ENCODE measurements at places on chromosomes 3 and 15. TPM values are rescaled to one million over a fixed set of nuclear protein-coding genes. Genes with fewer than 3 reads are reported as not detected.

Gene DAG1
- 61.0 TPM for total RNA-seq

Gene SNURF
- total RNA-seq = 11.9 TPM

Gene PLA1A
- total RNA-seq = 0.45 TPM

Gene ATOSA
- total RNA-seq = 10.3 TPM

Gene ENTPD3
- not detected for total RNA-seq

Gene PRR20G
- total RNA-seq = not detected

Gene TMEM207
- not detected for total RNA-seq

Gene TM6SF1
- total RNA-seq = 0.17 TPM

Gene SPATA12
- 0.52 TPM for total RNA-seq

Gene CCR8
- total RNA-seq = not detected

Gene DPPA2
- not detected for total RNA-seq

Gene ANKRD34C
- not detected for total RNA-seq

Gene MYO5C
- 5.4 TPM for total RNA-seq

Gene SLC28A1
- total RNA-seq = not detected

Gene ITIH3
- total RNA-seq = not detected

Gene SETD2
- total RNA-seq = 17.8 TPM

Gene CADPS
- not detected for total RNA-seq
